ENCODE measurements at places on chromosomes 7 and 10. TPM values are rescaled to one million over a fixed set of nuclear protein-coding genes. Genes with fewer than 3 reads are reported as not detected.

- DNase-seq, result no peak
Measured at GRCh38 chr7:88111954-88112471, 107.8 kb downstream of the SRI start.

GRCh38 chr10:73591935-73592699, 975 bp upstream of the USP54 start:
- DNase-seq, result peak; percentile 81

DNA sequence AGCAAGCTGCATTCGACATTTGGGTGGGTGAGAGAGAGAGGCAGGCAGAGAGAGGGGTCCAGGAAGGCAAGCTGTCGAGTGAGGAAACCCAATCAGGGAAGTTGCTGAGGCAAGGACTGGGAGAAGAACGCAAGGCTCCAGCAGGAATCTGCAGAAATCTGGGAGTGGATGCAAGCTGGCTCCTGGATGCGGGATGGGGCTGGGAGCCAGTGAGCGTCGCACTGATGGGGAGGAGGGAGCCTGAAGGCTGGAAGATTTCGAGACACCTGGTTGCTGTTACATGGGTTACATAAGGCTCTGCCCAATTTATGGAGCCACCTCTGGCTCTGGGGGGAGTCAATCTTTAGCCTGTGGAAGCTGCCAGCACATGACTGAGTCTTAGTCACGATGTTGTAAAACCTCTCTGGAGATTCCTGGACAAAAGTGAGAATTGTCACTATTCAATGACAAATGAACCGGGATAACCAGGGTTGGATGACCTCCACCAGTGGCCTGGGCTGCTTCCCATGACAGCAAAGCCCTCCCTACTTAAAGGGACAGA, 51.1 kb upstream of the ADRB1 start:
- no peak for DNase-seq

The PNLIPRP3 gene
- not detected for polyA plus RNA-seq

The TMEM196 gene
- polyA plus RNA-seq, result not detected

GRCh38 chr7:87935384-87935706, 1.3 kb downstream of the ADAM22 start:
- no peak for DNase-seq

- DNase-seq, result peak; percentile 79
Measured at GRCh38 chr10:102835007-102835482, 2.2 kb downstream of the CYP17A1 start.

The ASB10 gene
- polyA plus RNA-seq, result not detected

DNA sequence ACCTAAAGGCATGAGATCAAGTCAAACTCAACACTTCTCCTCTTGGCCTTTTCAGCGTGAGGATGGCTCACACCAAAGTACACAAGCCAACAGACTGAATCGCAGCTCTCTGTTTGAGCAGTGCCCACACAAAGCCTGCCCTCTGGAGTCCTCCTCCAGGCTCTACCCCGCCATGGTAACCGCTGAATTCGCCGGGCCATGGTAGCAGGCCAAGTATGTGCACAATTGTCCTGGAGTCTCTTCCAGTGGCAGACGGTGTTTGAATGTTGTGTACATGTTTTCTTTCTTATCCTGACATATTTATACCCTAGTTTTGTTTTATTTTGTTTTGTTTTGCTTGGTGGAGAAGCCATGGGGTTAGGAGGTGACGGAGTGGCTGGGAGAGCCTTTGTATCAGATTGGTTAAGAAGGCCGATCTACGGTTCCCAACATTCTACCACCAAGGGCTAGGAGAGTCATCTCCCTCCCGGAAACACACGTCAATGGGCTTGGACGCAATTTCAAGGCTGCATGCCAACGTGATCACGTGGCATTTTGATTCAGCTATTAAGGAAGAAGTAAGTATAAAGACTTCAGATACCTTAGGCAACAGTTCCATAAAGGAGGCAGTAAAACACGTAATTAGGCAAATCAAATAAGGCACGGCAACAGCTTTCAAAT, 12.1 kb upstream of the SHH start:
- DNase-seq, result no peak

Data from left kidney (tissue), 8 donors.